ENCODE measurements at places on chromosomes 11 and 22. TPM values are rescaled to one million over a fixed set of nuclear protein-coding genes. Genes with fewer than 3 reads are reported as not detected.

DNA sequence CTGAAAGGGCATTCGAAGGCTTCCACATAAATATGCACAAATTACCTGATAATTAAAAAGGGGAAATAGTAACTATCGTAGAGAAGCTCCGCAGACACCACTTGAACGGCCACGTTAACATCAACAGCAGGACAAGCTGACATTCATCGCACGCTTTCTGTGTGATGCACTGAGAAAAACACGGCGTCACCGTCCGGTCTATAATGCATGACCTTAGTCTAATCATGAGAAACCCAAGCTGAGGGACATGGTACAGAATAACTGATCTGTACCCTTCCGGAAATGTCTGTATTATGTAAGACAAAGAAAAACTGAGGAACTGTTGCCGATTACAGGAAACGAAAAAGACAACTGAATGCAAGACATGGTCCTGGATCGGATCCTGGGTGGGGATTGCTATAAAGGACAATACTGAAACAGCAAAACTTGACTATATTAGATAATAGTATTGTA, 678 bp upstream of the RANGAP1 start:
- DNase-seq = no peak

DNA sequence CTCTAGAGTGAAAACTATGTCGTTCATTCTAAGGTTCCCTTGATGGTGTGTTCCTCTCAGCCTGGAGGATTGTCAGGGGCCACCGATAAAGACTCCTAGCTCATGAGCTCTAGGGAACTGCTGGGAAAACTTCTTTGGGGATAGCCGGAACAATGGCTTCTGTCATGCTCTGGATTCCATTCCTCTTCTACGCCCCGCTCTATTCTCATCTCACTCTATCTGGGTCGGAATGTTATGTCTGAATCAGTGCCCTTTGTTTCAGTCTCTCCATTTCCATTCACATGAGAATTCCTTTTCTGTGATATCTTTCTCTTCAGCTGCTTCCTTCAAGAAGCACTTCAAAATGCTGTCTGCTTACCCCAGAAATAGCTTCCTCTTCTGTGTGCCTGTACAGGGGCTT, 16.9 kb upstream of the SLCO2B1 start:
- no peak for DNase-seq

GRCh38 chr22:31972180-31972579, 27.8 kb downstream of the YWHAH start:
- DNase-seq = no peak

DNA sequence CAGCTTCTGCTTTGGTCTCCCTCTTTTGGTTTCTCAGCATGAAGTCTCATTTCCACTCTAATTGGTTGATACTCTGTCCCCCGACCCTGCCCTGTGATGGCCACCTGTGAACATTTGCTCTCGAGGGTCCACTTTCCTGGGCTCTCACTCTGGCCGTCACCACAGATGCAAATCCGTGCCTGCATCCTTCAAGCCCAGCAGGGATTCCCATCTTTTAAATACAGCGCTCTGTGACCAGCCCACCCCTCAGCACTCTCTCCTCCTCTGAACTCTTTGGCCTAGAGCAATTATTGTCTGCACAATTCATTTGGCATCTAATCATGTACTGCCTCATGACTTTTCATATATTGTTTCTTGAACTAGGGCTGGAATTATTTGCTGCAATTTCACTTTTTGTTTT, 26.0 kb downstream of the PKNOX2 start:
- DNase-seq = no peak

GRCh38 chr11:117796872-117797529, at the start of gene DSCAML1:
DSCAML1 (minus strand) TSS chr11:117797216; CDS start chr11:117797079, 137 bp downstream.
- DNase-seq = no peak

DNA sequence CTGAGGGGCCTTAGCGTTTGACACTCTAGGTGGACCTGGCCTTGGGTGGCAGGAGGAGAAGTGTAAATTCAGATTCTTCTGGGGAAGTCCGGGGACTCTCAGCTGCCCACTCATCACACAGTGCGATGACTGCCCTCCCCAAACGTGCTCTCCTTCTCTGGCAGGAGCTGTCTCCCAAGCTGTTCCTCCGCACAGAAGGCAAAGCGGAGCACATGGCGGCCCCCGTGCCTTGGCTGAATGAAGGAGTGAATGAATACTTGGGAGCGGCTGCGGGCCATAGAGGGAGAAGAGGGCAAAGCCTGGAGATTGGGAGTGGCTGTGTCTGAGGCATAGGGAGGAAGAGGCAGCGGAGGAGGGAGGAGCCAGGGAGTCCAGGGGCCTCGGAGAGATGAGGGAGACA, 6.9 kb upstream of the NAA40 start:
- DNase-seq = no peak

ZP1 gene
- total RNA-seq = not detected

C22orf31 gene
- total RNA-seq = not detected

DNA sequence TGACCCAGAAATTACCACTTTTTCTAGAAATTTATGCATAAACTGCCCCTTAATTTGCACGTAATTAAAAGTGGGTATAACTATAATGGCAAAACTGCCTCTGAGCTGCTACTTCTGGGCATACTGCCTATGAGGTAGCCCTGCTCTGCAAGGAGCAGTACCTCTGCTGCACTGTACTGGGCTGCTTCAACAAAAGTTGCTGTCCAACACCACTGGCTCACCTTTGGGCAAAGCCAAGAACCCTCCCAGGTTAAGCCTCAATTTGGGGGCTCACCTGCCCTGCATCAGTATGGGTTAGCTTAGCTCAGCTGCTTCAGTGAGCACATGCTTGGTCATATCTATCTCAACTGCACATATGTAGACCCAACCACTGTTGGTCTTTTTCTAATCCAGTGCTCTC, 4.5 kb downstream of the DMC1 start:
- no peak for DNase-seq

- DNase-seq = no peak
Observed at GRCh38 chr11:114084414-114084813, 24.9 kb downstream of the ZBTB16 start.

DNA sequence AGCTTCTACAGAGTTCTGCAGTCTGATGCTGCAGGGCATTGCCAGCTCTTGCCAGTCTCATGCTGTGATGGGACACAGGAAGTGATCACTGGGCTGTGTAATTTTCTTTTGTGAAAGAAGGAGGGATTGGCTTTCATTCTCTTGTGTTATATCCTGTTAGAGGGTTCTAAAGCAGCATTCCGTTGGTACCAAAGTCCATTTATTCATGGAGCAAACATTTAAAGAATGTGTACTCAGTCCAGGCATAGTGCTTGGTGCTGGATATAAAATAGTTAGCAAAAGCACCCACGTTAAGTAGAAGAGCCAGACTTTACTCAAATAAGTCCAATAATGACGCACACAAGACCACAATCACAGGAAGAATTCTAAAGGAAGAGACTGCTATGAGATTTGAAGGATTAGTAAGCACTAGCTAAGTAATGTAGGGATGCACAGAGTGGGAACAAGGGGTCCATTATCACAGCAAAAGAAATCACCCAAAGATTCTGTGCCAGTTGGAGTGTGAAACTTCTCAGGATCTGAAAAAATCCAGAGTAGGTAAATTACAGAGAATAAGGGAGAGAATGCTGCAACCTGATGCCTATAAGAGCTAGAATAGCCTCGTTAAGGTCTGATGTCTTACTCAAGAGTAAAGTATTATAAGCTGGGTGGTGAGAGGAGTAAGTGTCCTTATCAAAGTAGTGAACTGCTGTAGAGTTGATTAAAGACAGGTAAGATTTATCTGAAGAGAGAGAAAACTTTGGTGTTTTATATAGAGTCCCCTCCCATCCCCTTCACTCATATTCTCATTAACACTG, 728.3 kb downstream of the METTL15 start:
- no peak for DNase-seq

CASP4 gene
- total RNA-seq = 21.1 TPM

GRCh38 chr11:65489035-65489705, 9.7 kb upstream of the MALAT1 start:
- DNase-seq = no peak

GRIK4 gene
- 0.52 TPM for total RNA-seq

GRCh38 chr11:110472858-110473257, 43.1 kb downstream of the FDX1 start:
- no peak for DNase-seq

GRCh38 chr22:46058591-46059519, 81.9 kb upstream of the WNT7B start:
- no peak for DNase-seq

GRCh38 chr22:50522806-50523438, 2.5 kb downstream of the SCO2 start:
- no peak for DNase-seq

- DNase-seq = no peak
Observed at GRCh38 chr11:17633987-17634775, 85.2 kb upstream of the MYOD1 start.

- DNase-seq = no peak
Observed at GRCh38 chr22:24209687-24210086, 28.4 kb downstream of the SUSD2 start.

LRRN4CL gene
- 0.71 TPM for total RNA-seq

GRCh38 chr11:12026331-12027211, 18.1 kb upstream of the DKK3 start:
- DNase-seq = no peak

- DNase-seq = no peak
Observed at GRCh38 chr11:71329165-71329510, 76.8 kb upstream of the SHANK2 start.

- DNase-seq = no peak
Observed at GRCh38 chr11:2193099-2193887, 21.7 kb upstream of the TH start.

GRCh38 chr22:46528121-46528610, 9.3 kb downstream of the CELSR1 start:
- DNase-seq = peak; percentile 69

- DNase-seq = no peak
Observed at GRCh38 chr11:2661173-2662023, 38.4 kb downstream of the KCNQ1OT1 start.

DNA sequence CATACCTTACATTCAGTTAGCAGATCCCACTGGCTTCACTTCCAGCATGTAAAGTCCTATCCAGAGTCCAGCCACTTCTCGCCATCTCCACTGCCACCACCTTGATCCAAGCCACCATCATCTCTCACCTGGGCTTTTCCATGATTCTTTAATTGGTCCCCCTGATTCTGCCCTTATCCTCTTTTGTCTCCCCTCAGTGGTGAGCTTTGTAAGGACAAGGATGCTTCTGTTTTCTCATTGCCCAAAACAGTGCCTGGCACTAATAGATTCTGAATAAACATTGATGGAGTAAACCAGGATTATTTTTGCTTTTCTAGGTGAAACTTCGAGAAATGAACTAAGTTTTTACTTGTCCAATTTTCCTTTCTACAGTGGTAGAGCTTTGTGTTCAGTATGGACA, 4.4 kb downstream of the POLA2 start:
- DNase-seq = no peak

DBX1 gene
- total RNA-seq = not detected

RCE1 gene
- 35.3 TPM for total RNA-seq
